IMR-90 (cell line): ENCODE measurements at places on chromosomes 6 and 20. TPM values are rescaled to one million over a fixed set of nuclear protein-coding genes. Genes with fewer than 3 reads are reported as not detected.

- no peak for DNase-seq
These were observed 89.9 kb downstream of the CD83 start for GRCh38 chr6:14207448-14207847.

MUC22 gene
- 0.02 TPM in 1 of 2 replicates, not detected in the other for polyA plus RNA-seq

- DNase-seq, result no peak
These were observed 955.6 kb downstream of the TBC1D32 start for GRCh38 chr6:120378582-120379220.

DNA sequence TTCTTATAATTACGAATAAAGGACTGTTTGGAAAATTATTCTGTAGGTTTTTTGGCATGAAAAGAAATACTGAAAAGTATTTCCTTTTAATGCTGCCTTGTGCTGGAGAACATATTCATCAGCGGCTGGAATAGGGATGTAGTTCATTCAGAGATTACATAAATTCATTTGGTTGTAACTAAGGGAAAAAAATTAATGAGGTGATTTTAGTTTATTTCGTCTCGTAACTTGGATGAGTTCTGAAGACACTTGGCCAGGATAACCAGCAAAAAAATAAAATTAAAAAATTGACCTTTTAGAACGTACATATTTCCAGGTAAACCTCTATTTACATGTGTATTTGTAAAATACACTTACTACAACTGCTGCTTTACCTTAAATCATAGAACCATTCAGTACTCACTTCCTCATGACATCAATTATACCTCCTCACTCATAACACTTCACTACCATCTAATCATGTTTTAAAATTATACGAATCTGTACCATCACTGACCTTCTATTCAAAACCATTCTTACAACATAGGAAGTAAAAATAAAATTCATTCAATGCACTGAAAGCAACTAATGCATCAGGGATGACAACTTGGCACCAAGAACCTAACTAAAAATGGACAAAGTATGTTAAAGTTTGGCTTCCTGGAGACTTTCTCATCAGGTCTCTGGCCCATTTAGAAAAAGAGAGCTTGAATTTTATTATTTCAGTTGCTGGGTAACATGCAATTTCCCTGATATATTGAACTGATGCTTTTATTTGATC is 17.2 kb downstream of the KLHL31 start:
- DNase-seq, result peak; percentile 16

- DNase-seq, result no peak
These were observed 38.5 kb downstream of the FBXL4 start for GRCh38 chr6:98909236-98909635.

MAFB gene
- polyA plus RNA-seq, result 0.07 and 0.10 TPM in 2 replicates

DNA sequence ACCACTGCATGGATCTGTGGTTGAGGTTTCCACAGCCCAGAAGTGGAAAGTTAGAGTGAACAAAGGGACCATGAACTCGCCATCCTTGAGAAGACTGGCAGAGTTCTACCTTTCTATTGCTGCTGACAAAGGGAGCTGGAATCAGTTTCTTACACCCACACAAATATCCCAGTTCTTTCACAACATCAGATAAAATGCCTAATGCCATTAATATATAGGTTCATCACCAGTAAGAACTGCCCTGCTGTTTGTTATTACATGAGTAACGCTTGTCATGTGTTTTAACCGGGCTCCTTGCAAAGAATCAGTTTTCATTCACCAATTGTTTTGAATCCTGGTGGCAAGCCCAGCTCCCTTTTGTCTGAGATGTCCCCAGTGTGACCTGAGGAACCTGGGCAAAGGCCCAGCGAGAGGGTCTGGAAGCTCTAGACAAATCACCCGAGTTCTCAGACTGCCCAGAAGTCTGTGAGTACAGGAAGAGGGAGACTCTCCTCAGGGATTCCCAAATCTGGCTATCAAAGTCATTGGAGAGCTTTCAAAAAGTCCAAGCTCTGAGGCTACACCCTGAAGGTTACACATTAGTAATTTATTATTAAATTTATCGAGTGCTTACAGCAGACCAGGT is 7.5 kb upstream of the CD164 start:
- DNase-seq, result peak; percentile 41

DNA sequence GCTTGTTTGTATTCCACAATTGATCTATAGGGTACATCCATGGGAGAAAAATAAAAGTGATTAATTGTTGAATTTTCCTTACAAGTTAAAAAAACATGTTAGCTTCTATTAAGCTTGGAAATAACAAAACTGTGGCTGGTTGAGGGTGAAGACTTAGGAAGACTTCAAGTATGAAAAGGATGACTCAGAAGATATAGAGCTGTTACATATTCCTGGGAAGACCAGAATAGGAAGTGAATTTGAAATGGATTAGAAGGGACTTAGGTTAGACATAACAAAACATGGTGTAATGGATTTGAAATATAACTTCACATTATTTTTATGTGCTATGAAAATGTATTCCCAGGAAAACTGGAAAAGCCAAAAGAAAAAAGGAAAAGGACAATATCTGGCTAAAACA is 732.2 kb downstream of the HDGFL1 start:
- peak; percentile 41 for DNase-seq

- DNase-seq, result peak; percentile 88
These were observed at the start of the genes MRPL14 and TMEM63B for GRCh38 chr6:44127186-44128019. Gene MRPL14, minus strand, starts transcription at chr6:44127452. Its CDS starts 10,841 bp downstream, at chr6:44116611. Gene TMEM63B, plus strand, starts transcription at chr6:44127554. Its CDS starts 7,031 bp downstream, at chr6:44134585.

DEF6 gene
- 4.1 and 4.2 TPM in 2 replicates for polyA plus RNA-seq

DNA sequence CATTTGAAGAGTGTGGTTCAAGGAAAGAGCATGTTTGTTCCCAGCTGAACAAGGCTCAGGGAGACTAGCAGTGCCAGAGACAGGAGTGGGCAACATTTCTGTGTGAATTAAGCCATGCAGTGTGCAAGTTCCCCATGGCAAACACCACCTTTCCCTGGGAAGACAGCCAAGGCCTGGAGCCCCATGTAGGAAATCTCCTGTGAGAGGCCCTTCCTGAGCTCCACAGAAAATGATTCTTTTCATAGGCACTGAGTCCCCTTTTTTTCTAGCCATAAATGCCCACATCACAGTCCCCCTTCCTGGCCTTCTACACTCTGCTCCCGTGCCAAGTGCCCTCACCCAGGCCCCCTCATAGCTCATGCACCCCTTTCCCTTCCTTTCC is 11.8 kb upstream of the TRAM2 start:
- no peak for DNase-seq

CALHM4 gene
- polyA plus RNA-seq, result 0.07 and 0.11 TPM in 2 replicates
